Skin of body (tissue), 3 donors: ENCODE measurements at places on chromosomes 16 and 17. TPM values are rescaled to one million over a fixed set of nuclear protein-coding genes. Genes with fewer than 3 reads are reported as not detected.

GRCh38 chr16:63185235-63185780 is 1149.1 kb upstream of the CDH8 start:
- no peak for DNase-seq

- no peak for DNase-seq
These were observed 2.8 kb upstream of the DNASE1 start for GRCh38 chr16:3651461-3652372.

The HNF1B gene
- not detected for total RNA-seq

DNA sequence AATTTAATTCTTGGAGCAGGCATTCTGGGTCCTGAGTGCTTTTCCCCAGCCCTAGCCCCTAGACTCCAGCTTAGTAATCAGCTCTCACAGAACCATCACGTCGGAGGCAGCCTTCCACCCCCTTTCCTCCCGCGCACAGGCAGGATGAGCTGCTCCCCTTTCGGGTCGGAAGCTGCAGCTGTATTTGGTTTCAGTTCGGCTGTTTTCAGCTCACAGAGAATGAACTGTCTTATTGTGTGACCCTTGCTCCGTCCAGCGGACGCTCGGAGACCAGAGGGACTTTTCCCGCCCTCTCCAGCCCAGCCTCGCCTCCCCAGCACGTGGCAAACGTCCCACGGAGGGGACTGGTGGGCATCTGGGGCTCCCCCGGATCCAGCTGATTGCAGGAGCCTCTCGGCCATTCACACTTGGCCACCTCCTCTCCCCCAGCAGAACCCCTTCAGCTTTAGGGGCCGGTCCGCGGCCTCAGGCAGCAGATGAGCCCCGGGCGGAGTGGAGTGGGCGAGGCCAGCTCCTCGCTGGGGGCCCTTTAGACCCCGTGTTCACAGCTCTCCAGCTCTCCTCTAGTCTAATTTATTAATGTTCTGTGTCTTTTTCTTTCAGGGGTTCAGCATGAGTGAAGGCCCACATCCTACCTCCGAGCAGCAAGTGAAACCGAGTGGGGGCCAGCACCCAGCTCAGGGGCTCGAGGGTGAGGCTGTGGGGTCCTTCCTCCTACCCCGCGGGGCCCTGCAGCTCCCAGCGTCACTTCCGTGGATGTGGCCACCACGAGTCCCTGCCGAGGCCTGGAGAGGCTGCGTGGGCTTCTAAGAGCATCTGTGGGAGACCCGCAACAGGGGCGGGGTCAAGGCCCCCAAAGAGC is 863 bp upstream of the UTS2R start:
- DNase-seq: no peak

The UBTF gene
- 52.6 TPM for total RNA-seq
